Placental pericyte (primary cell): ENCODE measurements at places on chromosomes 13 and 19. TPM values are rescaled to one million over a fixed set of nuclear protein-coding genes. Genes with fewer than 3 reads are reported as not detected.

Gene ZNF729
- total RNA-seq, result not detected in 2 replicates

Gene GZMM
- total RNA-seq, result 0.66 TPM in 1 of 2 replicates, not detected in the other

Gene ZNF135
- 2.7 and 3.9 TPM in 2 replicates for total RNA-seq

Gene RFXAP
- total RNA-seq, result 1.5 and 2.3 TPM in 2 replicates

Gene CYP2F1
- total RNA-seq, result not detected in 2 replicates

Gene SCEL
- under 0.01 TPM in 1 of 2 replicates, not detected in the other for total RNA-seq

Gene SPACA4
- total RNA-seq, result not detected in 2 replicates

Gene SYNE4
- total RNA-seq, result 0.14 TPM in 1 of 2 replicates, not detected in the other

Gene LGI4
- total RNA-seq, result not detected in 2 replicates

Gene TEAD2
- 18.2 and 44.2 TPM in 2 replicates for total RNA-seq

Gene CACNG6
- 3.7 and 4.0 TPM in 2 replicates for total RNA-seq

Gene KLK8
- total RNA-seq, result not detected in 2 replicates

Gene SDHAF1
- total RNA-seq, result 12.0 and 17.3 TPM in 2 replicates

Gene EEF2
- 2,308 and 5,096 TPM in 2 replicates for total RNA-seq

Gene ZNF543
- 11.6 and 11.7 TPM in 2 replicates for total RNA-seq

Gene PEG3
- total RNA-seq, result 0.14 and 0.44 TPM in 2 replicates

Gene FREM2
- under 0.01 TPM in 1 of 2 replicates, not detected in the other for total RNA-seq

Gene SEMA6B
- 0.43 and 1.3 TPM in 2 replicates for total RNA-seq

Gene MCEMP1
- not detected in 2 replicates for total RNA-seq

Gene TPT1
- 1,407 and 3,865 TPM in 2 replicates for total RNA-seq

Gene ARHGAP33
- 2.2 and 5.0 TPM in 2 replicates for total RNA-seq

Gene RANBP3
- total RNA-seq, result 50.5 and 65.4 TPM in 2 replicates

Gene PSG6
- not detected in 2 replicates for total RNA-seq
